ENCODE measurements at places on chromosomes 2 and 18.

GRCh38 chr2:3034856-3035255 lies 342.8 kb downstream of the EIPR1 start:
- no peaks in the 10 kb centered on the region for H3K4me1 ChIP-seq
- H3K36me3 ChIP-seq, result no peaks in the 10 kb centered on the region
- no peak for DNase-seq
- no peak overlapping the region for H3K27ac ChIP-seq

DNA sequence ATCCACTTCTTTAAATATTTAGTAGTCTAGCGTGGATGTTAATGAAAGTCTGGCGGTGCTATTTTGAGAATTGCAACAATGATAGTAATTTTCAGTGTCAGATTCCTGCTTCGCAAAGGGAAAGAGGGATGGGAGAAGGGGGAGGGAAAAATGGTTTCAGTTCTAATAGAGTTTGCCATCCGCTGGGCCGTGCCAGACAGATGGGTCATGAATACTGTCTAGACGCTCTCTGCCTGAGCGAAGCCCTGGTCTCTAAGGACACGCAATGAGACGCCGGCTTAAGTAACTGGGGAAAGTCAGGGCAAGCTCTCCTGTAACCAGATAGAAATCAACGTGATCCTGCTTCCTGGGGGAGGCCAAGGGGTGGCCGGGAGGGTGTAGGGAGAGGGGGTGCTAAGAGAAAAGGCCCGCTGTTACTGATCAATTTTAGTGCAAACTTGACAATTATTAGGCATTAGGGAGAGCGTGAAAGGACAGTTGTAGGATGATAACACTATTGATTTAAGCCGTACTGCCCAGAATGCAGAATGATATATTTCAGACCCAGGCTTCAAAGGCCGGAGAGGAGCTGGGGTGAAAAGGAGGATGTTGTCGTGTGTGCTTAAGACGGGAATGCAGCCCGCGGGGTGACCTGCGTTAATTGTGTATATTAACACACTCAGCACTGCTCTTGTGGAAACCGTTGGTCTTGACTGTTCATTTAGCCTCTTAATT lies 229.2 kb downstream of the LDLRAD4 start:
- no peak overlapping the region for H3K4me3 ChIP-seq
- no peaks in the 10 kb centered on the region for H3K27me3 ChIP-seq
- no peak overlapping the region for H3K27ac ChIP-seq
- DNase-seq, result peak; percentile 84

GRCh38 chr2:204486805-204487204 lies 58.5 kb upstream of the PARD3B start:
- no peaks in the 10 kb centered on the region for H3K27me3 ChIP-seq
- H3K36me3 ChIP-seq, result no peaks in the 10 kb centered on the region
- no peak overlapping the region for H3K27ac ChIP-seq
- H3K4me3 ChIP-seq, result no peak overlapping the region
- DNase-seq, result no peak
- no peaks in the 10 kb centered on the region for H3K4me1 ChIP-seq

GRCh38 chr2:203361495-203361894 lies 33.3 kb downstream of the ABI2 start:
- no peaks in the 10 kb centered on the region for H3K27me3 ChIP-seq
- H3K36me3 ChIP-seq, result no peaks in the 10 kb centered on the region
- no peak for DNase-seq
- no peak overlapping the region for H3K4me3 ChIP-seq
- H3K27ac ChIP-seq, result no peak overlapping the region
- no peaks in the 10 kb centered on the region for H3K4me1 ChIP-seq

GRCh38 chr18:10002280-10002679 lies 88.5 kb downstream of the VAPA start:
- H3K27ac ChIP-seq, result no peak overlapping the region
- no peak for DNase-seq
- no peaks in the 10 kb centered on the region for H3K4me1 ChIP-seq
- no peaks in the 10 kb centered on the region for H3K27me3 ChIP-seq
- H3K4me3 ChIP-seq, result no peak overlapping the region

DNA sequence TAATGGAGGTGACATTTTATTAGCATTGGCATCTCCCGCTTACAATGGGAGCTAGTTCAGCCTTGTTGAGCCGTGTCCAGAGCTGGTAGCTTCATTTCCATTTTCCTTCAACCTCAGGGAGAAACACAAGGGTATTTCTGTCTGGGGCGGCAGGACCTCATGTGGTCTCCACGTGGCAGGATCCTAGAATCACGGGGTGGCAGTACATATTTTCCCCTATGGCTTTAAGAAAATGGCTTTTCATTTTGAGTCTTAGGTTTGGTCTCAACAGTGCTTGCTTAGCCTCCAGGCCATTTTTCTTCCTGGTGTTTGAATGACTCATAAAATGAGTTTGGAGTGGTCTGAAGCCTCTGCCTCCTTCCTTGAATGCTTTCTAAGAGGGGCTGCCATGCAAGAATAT lies 20.3 kb downstream of the CABLES1 start:
- H3K4me1 ChIP-seq, result peaks cover 6% of the 10 kb centered on the region
- H3K36me3 ChIP-seq, result no peaks in the 10 kb centered on the region
- DNase-seq, result no peak
- H3K27me3 ChIP-seq, result no peaks in the 10 kb centered on the region
- no peak overlapping the region for H3K4me3 ChIP-seq
- H3K27ac ChIP-seq, result no peak overlapping the region

Data from mesendoderm (in vitro differentiated cells).